ENCODE measurements at places on chromosomes 7 and 10.

- peak; percentile 54 for DNase-seq
Observed at GRCh38 chr7:77799078-77799964, 748 bp downstream of the PHTF2 start.

GRCh38 chr7:26930201-26930600, 65.8 kb upstream of the SKAP2 start:
- DNase-seq: no peak

- DNase-seq: no peak
Observed at GRCh38 chr7:15751191-15751701, 64.8 kb upstream of the MEOX2 start.

DNA sequence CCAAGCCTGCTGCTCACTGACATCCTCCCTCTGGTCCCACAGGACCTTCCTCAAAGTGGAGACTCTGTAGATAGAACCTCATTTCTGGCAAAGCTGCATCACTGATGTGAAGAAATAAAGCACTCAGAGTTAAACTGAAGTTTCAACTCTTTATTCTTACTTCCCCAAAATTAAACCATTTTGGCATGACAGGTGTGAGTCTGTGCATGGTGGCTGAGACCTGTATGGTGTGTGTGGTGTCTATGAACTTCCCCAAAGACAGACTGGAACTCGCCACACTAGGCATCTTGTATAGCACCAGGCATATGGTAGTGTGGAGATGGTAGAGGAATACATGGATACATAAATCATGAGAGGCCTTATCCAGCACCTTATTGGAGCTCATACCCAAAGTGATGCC, 6.6 kb upstream of the WDFY4 start:
- DNase-seq: no peak

GRCh38 chr7:108059526-108059925, 56.6 kb upstream of the LAMB1 start:
- DNase-seq: no peak

- no peak for DNase-seq
Observed at GRCh38 chr7:124137664-124138063, 104.8 kb upstream of the TMEM229A start.

DNA sequence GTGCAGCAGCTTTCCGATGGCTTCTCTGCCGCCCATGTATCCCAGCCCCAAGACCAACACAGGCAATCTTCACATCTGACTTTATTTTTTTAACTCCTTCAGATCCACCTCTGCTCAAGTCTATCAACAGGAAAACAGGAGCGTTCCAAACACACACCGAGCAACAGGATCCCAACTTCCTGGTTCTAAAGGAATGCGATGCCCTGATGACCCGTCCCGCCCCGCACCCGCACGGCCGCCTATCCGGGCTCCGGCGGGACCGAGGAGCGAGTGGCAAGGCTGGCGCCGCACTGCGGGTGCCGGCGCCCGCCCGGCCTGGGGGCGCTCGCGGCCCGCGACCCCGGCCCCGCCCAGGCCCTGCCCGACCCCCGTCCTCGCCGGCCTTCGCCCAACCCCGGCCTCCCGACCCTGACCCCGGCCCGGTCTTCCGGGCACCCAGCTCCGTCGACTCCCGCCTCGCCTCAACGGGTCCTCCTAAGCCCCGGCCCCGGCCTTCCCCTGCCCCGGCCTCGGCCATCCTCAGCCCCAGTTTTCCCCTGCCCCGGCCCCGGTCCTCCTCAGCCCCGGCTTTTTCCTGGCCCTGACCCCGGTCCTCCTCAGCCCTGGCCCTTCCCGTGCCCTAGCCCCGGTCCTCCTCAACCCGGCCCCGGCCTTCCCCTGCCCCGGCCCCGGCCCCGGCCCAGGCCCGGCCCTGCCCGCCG, 730 bp downstream of the LARP4B start:
- peak; percentile 50 for DNase-seq

DNA sequence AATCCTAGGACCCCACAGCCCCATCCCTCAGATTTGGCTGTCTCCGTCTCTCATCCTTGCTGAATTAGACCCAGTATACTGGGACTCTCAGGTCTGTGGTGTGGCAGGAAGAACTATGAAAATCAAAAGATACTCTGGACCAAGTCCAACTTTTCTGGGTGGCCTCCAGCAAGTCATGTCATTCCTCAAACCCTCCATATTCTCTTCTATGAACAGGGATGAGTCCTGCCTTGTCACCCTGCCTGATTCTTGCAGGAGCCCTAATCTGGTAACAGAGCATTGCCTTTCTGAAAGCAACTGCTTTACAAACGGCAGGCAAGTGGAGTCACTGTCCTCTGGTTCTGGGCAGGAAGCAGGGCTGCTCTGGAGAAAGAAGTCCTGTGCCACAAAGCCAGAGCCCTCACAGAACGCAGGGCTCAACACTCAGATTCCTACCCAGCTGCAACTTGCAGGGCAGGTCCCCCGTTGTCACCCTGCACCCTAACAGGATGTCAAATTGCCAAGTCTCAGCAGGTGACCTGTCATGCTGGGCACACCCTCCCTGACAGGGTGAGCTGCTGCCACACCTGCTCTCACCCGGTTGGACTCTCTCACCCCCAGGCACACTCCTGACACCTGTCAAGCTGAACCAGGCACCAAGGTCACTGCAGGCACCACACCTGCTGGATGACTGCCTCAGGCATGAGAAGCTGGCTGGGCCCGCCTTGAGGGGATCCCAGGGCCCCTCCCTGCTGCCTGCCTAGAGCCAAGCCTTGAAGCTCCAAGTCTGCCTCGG, 227.7 kb downstream of the KCNMA1 start:
- no peak for DNase-seq

Measured in ureter (tissue), 1 donor.